Stimulated activated CD4-positive, alpha-beta T cell treated with anti-CD3 and anti-CD28 coated beads, Interleukin-15, amount 100 ng/mL, for 1 hour (primary cell): ENCODE measurements at places on chromosomes 2 and 18.

DNA sequence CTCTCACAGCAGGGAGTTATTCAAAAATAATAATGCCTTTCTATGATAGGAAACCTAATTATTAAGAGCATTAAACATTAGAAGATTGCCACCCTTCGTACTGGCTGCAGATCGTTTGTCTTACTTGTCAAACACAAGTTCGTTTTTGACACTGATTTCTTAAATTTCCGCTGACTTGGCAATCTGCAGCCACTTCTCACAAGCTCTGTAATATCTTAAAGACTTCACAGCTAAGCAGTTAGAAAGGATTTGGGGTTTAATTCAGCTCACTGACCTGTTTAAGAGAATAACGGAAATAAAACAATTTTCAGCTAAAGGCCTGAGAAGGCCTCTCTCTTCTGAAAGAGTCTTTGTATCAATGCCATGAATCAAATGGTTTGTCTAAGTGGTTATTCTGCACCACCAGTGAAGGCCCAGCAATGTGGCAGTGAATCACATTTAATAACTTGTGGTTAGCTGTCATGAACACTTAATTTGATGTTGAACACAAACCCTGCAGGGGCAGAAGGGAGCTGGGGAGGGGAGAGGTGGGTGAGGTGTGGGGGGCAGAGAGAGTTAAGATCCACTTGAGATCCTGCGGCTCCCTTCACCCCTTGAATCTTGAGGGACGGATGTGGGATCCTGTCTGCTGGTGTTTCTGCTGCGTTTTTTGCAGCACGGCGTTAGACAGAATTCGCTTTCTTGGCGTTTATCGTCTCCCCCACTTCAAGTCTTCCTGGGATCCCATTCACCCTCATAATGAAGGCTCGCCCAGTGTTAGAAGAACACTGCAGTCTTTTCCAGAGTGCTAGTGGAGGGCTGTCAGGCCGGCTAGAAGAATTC lies 145.4 kb upstream of the SATB2 start:
- DNase-seq = no peak

GRCh38 chr18:29439398-29439797 lies 1262.5 kb upstream of the CDH2 start:
- no peak for DNase-seq

GRCh38 chr2:219726916-219727315 lies 99.5 kb downstream of the SLC4A3 start:
- no peak for DNase-seq

GRCh38 chr2:30385327-30385726 lies 61.7 kb upstream of the LCLAT1 start:
- DNase-seq = no peak

DNA sequence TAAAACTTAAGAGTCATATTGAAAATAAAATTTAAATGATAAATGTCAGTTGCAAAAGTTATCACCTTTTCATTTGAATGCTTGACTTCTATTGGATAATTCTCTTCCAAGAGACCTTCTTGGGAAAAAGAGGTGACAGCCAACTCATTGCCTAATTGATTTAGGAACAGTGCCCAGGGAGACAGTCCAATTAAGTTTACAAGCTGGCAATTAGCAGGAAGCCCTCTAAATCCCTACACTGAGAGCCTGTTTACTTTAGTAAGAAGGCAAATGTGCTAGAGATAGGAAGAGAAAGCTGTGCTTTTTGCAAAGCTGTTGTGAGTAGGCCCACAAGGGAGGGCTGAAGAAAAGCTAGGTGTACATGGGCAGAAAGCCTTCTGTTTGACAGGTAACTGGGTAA lies 189.1 kb downstream of the WDPCP start:
- no peak for DNase-seq

DNA sequence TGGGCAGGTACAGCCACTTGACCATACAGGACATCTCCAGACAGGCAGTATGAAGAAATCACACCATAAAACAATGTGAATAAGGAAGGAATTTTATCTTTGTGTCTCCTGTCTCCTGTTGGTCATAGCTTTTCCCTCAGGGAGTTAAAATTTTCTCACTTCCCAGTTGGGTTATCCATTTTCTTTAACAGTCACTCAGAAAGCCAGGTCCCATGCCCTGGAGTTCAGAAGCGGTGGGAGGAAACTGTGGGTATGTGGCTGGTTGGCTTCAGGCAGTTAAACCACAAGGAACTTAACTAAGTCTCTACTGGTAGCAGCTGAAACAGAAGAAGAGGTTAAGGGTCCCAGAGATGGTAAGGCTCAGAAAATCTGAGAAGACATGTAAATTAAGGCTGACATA lies 6.5 kb upstream of the SMAD2 start:
- DNase-seq = no peak

DNA sequence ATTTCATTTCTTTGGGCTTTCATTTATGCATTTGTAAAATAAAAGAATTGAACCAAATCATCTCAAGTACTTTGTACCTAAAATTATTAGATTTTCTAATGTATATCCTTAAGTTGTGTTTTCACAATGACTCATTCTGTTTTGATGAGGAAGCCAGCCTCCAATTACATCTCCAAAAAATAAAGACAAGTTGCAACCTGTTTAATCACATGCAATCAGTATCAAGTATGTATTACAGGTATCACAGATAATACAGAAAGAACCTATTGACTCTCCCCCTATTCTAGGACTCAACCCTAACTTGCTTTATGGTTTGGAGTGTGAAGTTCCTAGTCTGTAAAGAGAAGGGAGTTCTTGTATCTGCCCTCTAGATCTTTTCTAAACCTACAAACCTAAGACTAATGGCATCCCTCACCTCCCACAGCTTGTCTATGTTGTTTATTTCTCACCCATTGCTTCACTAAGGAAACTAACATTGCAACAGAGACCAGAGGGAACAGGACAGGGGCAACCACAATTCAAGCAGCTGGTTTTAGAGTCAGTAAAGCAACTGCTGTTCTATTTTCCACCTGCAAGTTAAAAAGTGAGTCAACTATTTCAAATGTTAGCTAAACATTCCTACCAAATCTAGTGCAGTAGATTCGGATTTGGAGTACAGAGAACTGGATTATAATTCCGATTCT lies 141.1 kb upstream of the ETAA1 start:
- DNase-seq = no peak

DNA sequence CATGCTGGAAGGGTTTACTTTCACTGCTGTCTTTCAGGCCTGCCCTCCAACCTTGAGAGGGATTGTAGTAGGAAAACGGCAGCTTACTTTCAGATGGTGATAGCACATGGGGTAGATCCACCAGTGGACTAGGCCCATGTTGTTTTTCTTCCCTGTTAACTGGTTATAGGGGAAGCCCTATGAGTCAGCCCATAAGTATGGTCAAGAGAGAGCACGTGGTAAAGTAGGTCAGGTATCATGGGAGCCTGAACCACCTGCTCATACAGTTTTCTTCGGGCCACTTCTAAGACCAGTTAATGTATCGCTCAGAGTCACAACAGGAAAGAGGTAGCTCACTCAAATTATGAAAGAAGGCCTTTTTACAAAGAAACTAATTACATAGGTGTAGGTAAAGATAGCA lies 33.0 kb downstream of the PDK1 start:
- DNase-seq = no peak

- no peak for DNase-seq
Measured at GRCh38 chr2:85584857-85585780, 888 bp downstream of the VAMP5 start.

- DNase-seq = no peak
Measured at GRCh38 chr2:3184167-3184566, 193.5 kb downstream of the EIPR1 start.

- DNase-seq = no peak
Measured at GRCh38 chr18:425106-425745, 75.3 kb downstream of the COLEC12 start.

DNA sequence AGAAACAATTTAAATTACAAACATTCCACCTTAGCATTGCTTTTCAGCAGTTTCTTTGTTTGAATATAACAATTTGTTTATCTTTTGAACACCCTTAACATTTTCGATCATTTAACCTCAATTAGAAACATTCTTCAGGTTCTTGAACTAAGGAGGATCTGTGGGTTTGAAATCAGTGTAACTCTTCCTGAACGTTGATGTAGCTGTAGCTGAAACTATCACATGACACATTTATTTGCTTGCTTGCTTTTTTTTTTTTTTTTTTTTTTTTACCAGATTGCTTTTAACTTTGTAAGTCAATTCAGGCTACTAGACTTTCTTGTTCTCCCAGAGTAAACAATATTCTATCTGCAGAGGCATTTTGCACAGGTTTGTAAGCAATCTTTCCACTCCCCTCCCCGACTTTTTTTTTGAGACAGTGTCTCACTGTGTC lies 47.6 kb downstream of the GPD2 start:
- DNase-seq = no peak

- no peak for DNase-seq
Measured at GRCh38 chr2:233434666-233435330, 80.5 kb downstream of the DGKD start.

DNA sequence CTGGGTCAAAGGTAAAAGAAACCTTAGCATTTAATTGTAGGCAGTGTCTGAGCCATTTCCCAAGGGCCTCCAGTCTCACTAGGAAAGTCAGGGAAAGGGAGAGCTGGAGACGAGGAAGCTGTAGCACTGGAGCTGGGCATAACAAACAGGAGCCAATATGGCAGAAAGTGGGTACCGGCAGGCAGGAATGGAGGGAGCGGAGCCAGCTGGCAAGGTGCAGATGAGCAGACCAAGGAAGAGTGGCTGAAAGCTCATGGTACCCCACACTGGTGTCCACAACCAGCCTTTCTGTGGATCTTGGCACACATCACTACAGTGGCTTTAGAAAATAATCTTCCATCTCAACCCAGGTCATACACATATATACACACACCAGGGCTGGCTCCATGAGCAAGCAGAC lies 40.0 kb downstream of the ANKRD44 start:
- DNase-seq = no peak

DNA sequence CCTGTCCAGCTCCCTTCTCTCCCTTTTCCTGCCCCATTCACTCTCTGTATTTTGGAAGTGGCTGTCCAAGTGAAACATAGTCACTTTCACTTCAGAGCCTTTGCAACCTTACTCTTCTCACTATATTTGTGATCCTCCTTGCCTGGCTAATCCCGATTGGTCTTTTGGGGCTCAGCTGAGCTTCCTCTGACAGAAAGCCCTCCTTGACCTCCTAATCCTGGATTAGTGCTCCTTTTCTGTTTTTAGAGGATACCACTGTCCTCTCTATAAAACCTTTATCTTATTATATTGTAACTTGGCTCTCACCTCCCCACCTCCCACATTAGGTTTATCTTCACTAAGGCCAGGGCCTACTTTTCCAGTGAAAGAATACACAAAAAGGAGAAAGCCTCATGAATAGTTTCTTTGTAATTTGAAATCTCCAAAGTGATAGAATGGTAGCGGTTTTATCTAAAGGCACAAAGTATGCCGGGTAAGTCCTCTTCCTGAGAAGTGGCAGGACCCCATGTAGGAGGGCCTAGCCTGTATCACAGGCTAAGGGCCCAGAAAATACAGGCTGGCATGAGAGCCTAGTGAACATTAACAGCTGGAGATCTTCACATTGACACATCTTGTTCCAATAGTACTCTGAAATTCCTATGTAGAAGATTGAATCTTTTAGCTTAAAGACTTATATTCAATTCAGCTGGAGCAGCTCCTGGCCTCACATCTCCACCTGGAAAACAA lies 83.1 kb upstream of the GAREM1 start:
- no peak for DNase-seq

- no peak for DNase-seq
Measured at GRCh38 chr2:129977986-129978385, 1.5 kb upstream of the RAB6C start.

DNA sequence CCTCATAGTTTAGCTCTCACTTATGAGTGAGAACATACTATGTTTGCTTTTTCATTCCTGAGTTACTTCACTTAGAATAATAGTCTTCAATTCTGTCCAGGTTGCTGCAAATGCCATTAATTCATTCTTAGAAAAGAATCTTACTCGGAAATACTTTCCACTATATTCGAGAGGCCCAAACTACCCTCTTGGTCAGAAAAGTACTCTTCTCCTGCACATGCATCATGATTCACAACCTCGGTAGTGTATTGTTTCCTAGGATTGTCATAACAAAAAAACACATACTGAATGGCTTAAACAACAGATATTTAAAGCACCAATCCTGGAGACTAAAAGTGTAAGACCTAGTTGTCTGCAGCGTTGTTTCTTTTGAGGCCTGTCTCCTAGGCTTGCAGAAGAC lies 364.0 kb upstream of the SLC14A2 start:
- DNase-seq = no peak

GRCh38 chr18:37636831-37637477 lies 71.4 kb upstream of the CELF4 start:
- no peak for DNase-seq

GRCh38 chr2:105177536-105178254 lies 63.8 kb upstream of the GPR45 start:
- no peak for DNase-seq

DNA sequence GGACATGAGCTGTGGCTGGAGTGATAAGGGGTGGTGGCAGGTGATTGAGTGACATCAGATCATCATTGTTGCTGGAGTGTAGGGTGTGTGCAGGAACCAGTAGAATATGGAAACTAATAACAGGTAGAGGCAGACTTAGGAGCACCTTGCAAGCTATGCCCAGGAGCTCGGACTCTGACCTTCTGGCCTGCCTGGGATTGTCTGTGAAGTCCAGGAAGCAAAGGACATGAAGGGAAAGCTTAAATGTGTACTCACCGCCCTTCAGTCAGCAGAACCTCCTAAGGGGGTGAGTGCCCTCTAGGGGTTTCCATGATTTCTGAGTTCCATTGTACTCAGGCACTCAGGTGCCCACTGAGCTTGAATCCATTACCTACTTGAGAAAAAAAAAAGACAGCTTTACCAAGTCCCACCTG lies 104.2 kb downstream of the CRIM1 start:
- no peak for DNase-seq

DNA sequence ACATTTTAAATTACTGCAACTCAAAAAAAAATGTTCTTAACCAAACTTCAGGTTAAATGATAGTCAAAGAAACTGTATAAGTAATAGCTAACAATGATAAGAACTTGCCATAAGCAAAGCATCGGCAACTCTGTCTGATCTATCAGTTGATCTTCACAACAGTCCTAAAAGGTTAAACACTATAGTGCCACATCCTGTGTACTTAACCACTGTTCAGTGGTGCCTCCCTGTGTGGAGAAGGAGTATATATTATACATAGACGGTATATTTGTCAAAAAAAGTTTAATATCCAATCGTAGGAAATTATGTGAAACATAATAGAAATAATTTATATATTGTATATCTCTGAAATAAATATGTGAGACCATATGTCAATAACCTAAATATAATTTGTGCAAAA lies 13.0 kb downstream of the DTNA start:
- DNase-seq = no peak

GRCh38 chr2:133576714-133577113 lies 8.5 kb upstream of the NCKAP5 start:
- DNase-seq = no peak

DNA sequence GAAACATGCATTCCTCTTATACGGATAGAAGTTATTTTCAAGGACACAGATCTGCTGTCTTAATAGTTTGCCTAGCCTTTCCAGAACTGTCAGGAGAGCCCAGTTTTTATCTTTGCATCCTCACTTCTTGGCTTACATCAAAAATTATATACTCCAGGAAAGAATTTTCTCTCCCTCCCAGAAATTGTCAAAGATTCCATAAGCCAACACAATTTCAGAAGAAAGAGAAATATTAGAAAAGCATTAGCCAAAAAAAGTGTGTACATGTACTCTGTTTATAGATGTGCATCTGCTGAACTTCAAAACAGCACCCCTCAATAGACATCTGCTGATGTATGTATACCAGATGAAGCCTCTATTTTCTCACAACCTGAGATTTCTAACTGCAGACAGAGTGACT lies 210.4 kb downstream of the METTL4 start:
- no peak for DNase-seq

GRCh38 chr2:188475945-188476344 lies 184.3 kb downstream of the GULP1 start:
- no peak for DNase-seq

- no peak for DNase-seq
Measured at GRCh38 chr18:55078303-55078932, 119.2 kb upstream of the CCDC68 start.
